NCI-H187 (cell line): ENCODE measurements at places on chromosomes 16 and 17.

GRCh38 chr16:85555719-85556455, 57.2 kb upstream of the GSE1 start:
- no peak for DNase-seq

DNA sequence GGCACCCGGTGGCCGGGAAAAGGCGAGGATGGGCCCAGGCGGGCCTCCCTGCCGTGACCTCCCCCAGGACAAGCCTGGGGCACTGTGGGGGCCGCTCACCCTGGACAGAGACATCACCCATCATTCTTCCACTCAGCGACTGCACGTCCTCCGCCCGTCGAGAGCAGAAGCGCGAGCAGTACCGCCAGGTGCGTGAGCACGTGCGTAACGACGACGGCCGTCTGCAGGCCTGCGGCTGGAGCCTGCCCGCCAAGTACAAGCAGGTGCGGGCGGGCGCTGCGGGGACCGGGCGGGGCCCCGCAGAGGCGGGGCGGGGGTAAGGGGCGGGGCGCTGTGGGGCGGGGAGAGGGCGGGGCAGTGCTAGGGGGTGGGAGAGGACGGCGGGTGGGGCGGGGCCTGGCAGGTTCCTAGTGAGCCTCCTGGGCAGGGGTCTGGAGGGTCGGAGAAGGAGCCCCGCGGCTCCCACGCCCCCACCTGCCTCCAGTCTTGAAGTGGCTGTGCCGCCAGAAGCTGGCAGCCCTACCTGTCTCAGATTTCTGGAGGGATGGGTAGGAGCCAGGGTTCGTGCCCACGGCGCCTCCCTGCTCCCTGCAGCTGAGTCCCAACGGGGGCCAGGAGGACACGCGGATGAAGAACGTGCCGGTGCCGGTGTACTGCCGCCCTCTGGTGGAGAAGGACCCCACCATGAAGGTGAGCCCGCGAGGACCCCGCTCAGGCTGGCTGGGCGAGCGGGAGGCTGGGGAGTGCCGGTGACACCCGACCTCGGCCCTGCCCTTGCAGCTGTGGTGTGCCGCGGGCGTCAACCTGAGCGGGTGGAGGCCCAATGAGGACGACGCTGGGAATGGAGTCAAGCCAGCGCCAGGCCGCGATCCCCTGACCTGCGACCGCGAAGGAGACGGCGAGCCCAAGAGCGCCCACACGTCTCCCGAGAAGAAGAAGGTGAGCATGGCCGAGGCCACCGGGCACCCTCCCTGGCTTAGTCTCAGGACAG, 7.5 kb downstream of the NME3 start:
- no peak for DNase-seq

DNA sequence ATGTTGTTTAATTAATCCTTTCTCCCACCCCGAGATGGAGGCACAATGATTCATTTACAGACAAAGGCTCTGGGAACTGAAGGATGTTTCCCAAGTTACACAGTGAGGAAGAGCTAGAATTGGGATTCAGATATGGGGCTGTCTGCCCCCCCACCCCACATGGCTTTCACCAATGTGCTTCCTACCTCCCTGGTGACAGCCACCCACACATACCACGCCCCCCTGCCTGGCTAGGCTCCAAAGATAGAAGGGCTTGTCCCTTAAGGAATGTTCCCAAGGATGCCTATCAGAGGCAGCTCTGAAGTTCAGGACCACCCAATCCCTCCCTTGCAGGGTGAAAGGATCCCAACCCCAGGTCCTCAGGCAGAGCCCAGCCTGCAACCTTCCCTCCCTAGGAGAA, 32.9 kb downstream of the CFAP20 start:
- DNase-seq: no peak

- no peak for DNase-seq
Measured at GRCh38 chr16:67212766-67213165, 13.8 kb downstream of the ELMO3 start.

GRCh38 chr17:7109461-7110322, 4.9 kb downstream of the ASGR2 start:
- DNase-seq: no peak

DNA sequence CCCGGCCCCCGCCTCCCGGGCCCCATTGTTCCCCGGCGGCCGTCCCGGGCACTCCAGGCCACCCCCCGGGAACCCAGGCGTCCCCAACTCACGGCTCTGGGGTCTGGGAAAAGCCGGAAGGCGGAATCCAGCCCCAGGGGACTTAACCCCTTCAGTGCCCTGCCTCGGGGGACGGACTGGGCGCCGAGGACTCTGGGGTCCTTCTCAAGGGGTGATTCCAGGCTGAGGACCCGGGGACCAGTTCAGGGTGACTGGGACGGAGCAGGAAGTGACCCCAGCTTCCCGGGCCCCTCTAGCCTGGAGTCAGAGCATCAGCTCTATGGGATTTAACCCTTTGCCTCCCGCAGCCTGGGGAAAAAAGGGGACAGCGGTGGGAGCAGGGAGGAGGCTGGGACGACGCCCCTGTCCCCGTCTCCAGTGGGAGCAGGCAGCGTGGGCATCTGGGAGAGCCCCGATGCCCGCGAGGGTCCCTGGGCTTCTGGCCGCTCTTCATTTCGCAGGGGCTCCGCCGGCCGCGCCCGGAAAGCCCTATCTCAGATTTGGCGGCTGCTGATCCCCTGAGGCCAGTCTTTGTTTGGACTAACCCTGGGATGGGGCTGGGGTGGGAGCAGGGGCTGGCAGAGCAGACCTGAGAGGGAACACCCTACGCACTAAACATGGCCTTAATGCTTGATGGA, at the start of gene ZNF629:
TSS of gene ZNF629 (minus strand) at position 270 of the 677 bp plus-strand sequence. CDS start 2,723 bp downstream, outside the sequence.
- DNase-seq: peak; percentile 7

DNA sequence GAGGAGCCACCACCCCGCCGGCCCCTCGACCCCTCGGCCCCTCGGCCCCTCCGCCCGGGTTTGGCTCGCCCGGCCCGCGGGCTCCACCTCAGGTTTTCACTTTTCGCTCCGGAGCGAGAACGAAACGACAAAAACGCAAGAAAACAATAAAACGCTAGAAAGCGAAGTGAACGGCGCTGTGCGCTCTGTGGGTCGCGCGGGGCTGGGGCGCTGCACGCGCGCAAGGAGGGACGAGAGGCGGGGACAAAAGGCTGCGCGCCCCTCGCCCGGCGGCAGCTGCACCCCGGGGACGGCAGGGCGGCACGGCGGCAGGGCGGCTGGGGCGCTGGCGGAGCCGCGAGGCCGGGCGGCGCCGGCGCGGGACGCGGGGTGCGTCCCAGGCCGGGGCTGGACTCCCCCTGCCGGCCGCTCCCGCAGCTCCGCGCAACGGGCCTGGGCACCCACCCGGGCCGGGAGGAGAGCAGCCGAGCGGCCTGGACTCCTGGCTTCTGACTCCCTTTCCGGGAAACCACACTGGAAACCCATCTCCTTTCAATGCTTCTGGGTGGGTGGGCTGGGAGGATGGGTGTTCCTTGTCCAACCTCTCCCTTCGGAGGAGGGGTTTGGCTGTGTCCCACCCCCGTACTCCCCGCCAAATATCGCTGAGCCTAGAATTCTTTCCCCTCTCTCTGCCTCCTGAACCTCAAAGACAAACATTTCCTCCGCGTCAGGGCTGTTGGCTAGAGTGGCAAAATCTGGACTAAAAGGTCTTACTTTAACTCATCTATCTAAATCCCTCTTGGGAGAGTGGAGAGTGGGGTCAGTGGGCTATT, 9.9 kb downstream of the TBX2 start:
- DNase-seq: no peak

GRCh38 chr17:7837408-7838088, 3.5 kb downstream of the KDM6B start:
- DNase-seq: no peak

DNA sequence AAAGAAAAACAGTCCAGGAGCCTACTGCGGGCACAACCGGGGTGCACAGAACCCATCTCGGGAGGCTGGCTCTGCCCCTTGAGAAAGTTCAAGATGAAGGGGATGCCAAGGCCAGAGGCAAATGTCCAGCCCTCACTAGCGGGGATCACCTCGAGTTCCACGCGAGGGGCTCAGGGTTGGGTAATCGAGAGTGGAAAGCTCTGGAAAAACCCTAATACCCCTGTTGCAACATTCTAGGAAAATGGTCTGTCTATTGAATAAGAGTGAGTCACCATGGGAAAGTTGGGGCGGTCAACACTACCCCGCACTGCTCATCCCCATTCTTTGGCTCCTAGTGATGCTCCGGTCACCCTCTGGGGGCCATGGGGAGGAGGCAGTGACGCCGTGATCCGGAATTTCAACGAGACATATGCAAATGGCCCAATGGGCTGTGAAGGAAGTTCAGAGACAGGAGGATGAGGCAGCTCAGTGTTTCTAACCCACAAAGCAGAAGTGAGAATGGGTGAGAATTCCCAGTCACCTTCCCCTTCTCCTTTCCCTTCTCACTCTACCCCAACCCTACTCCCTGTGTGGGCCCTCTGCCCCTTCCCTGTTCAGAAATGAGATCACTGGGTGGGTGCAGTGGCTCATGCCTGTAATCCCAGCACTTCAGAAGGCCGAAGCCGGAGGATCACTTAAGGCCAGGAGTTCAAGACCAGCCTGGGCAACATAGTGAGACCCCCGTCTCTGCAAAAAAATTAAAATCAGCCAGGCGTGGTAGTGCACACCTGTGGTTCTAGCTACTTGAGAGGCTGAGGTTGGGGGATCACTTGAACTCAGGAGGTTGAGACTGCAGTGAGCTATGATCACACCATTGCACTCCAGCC, 22.4 kb downstream of the SOCS3 start:
- no peak for DNase-seq

DNA sequence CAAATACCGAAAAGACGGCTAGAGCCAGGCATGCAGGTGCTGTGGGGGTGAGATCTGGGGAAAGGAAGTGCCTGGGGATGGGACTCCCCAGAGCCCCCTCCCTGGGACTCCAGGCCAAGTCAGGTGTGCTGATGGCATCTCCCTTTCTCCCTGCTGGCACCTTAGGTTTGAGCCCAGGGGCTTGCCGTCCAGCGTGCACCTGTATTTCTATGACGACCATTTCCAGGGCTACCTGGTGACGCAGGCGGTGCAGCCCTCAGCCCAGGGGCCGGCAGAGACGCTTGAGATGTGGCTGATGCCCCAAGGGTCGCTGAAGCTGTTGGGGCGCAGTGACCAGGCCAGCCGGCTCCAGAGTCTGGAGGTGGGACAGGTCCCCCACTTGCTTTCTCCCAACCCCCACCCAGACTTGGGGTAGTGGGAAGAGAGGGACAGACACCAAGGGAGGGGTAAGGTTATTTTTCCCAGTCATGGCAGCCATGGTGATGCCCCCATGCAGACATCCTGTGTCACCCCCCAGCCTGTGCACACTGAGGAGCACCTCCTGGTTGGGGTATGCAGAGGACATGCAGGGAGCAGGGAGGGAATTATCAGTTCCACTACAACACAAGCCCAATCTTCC, 11.1 kb downstream of the XYLT2 start:
- no peak for DNase-seq

GRCh38 chr17:62892870-62893338, 73.1 kb upstream of the TANC2 start:
- DNase-seq: no peak

- no peak for DNase-seq
Measured at GRCh38 chr17:34006126-34006525, 249.0 kb upstream of the CCL2 start.

- DNase-seq: no peak
Measured at GRCh38 chr16:7182510-7183109, 150.0 kb upstream of the RBFOX1 start.

DNA sequence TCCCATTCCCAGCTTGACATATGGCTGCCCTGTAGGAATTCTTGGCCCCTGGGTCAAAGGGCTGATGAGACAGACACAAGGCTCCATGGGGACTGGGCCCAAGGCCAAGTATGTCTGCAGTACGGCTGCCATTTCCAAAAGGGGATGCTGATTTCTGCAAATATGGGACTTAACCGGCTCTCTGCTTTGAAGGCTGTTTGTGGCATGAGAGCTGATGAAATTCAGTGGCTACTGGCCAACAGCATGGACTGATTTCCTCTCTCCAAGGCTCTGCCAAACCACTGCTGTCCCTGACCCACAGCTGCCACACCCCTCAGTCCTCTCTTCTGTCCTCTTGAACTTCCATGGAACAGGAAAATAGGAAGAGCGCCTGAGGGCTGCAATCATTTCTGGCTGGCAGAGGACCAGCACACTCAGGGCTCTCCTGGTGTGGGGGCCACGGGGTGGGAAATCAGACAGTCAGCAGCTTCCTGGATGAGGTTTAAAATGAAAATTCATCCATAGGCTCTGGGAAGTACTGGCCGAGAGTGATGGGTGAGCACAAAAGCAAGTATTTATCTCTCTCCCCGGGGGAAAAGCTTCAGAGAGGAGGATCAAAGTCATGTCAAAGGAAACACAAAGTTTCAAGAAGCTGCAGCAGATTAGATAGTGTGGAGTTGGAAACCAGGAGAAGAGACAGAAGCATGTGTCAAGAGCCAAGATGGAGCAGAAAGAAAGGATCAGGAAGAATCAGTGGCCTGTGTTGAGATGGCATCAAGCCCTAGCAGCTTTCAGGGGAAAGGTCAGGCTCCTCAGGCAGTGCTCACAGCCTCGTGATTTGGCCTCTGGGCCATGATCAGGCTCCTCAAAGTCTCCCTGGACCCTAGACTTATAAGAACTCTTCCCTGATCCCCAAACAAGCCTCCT, 64.1 kb upstream of the SREBF1 start:
- DNase-seq: no peak

DNA sequence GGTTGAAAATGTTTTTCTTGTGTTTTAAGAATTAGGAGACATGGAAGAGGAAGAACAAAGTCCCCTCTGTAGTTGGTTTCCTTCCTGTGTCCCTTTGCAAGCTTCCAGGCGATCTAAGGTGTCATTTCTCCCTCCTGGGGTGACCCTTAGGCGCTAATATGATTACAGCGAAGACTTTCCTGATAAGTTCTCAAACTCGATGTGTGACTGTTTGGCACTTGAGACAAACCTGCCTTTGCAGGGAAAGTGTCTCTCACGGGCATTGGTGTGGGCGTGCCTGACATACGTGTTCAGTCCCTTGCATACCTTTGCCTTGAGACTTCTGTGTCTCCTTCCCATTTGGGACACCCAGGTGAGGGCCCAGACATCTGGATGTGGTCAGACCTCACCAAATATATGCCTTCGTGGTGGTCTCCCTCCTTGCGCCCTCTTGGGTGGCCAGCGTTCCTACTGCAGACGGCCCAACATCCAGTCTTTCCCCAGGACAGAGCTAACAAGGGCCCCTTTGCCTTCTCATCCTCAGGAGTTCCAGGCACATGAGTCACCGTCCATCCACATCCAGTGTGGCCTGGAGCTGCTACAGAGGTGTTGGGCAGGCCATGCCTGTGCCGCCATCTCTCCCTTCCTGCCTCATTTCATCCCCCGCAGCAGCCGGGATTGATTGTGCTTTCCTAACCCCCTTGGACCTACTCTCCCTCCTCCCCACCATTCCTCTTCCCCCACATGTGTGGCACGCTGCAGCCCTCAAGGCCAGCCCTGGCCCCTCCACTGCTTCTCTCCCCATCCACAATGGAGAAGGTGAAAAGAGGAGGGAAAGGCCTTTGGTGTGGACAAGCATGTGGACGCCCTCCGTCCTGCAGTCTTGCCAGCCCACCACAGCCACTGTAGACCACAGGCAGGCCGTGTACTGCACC, 3.1 kb upstream of the JPT2 start:
- DNase-seq: no peak
